GF-D8 (cell line): ENCODE measurements at places on chromosomes 1 and 21.

GRCh38 chr1:56644064-56644918 is 823 bp upstream of the PRKAA2 start:
- no peak for DNase-seq

DNA sequence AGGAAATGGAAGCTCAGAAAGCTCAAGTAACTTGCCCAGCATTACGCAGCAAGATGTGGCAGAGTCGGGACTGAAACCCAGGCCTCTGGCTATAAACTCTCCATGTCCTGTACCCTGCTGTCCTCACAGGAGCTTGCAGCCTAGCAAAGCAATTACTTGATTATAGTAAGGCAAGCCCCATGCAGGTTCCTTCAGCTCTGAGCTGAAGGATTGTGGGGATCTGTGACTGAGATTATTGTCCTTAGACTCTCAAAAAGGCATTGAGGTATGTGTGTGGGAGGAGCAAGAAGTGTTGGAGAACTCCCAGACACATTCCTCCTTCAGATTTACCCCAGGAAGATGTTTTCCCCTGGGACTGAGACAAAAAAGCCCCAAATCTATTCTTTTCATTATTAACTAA is 124.0 kb upstream of the SPATA6 start:
- DNase-seq: no peak

DNA sequence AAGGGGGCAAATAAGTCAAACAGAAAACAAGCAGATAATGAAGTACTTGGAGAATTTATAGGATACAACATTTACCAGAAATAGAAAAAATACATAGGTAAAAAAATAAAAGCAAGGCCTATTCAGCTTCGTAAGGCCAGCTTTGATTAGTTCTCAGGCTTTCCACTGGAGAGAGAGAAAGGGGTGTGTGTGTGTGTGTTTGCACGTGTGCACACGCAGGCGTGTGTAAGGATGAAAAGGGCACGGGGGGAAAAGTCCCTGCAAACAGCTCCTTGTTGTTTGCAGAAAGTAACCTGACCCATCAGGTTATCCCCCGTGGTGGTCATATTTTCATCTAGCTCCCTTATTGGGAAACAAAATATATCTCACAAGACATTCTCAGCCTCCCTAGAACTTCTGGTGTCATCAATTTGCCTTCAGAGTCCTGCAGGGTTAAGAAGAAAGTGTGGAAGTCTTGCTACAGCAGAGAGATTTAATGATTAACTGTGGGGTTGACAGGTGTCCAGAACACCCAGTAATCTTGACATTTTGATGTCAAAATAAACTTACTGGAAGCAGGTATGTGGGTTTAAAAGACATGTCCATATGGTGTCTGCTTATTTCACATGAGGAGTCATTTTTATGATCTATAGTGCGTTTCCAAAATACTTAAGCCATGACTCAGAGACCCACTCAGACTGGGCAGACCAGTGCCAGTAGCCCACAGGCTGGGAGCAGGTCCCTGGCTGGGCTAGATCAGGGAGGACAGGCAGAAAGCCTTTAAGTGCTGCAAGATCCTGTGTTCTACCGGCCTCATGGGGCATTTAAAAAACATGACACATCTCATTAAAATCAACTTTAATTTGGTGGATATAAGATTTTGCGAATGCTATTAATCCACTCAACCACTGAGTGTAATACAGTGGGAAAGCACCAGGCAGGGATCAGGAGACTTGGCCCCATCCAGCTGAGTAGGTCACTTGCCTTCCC is 487.6 kb upstream of the CAMK1G start:
- DNase-seq: no peak

DNA sequence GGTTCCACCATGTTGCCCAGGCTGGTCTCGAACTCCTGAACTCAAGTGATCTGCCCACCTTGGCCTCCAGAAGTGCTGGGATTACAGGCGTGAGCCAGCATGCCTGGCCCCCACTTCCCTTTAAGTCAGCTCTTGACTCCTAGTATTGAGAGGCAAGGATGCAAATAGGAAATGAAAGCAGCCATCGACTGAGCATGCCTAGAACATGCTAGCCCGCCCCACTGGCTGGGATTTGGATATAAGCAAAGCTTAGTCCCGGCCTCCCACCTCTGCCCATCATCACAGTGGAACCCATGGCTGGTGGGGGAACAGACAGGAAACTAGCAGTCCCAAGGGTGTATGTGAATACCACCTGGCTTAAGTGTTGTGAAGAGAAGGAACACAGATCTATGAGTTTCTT is 10.5 kb downstream of the C1orf167 start:
- DNase-seq: no peak

DNA sequence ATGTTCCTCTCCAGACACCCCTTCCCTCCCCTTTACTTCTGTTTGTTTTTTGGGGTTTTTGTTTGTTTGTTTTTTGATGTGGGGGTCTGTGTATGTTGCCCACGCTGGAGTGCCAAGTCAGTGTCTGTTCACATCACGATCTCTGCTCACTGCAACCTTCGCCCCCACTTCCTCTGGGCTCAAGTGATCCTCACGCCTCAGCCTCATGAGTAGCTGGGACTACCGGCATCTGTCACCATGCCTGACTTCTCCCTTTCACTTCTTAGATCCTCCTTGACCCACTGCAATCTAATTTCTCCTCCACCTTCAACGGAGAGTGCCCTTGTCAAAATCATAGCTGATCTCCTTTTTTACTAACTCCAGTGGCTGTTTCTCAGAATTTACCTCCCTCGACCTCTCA is 100.7 kb upstream of the KIF26B start:
- DNase-seq: no peak

DNA sequence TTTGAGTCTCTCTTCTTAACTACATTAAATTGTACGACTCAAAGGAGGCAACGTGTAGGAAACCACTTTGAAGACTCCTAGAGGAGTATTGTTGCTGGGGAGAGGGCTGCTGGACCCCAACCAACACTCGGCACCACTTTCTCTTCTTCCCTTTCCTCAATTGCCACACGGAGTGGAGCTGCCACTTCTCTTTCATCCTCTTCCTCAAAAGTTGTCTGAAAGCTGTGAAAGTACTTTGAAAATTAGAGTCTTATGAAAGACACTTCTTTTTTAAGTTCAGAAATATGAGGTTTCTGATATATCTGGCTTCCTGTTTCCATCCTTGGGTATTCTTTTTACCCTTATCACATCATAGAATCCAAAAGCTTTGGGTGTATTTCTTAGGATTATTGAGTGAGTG is 59.5 kb downstream of the MRPS6 start:
- DNase-seq: no peak

DNA sequence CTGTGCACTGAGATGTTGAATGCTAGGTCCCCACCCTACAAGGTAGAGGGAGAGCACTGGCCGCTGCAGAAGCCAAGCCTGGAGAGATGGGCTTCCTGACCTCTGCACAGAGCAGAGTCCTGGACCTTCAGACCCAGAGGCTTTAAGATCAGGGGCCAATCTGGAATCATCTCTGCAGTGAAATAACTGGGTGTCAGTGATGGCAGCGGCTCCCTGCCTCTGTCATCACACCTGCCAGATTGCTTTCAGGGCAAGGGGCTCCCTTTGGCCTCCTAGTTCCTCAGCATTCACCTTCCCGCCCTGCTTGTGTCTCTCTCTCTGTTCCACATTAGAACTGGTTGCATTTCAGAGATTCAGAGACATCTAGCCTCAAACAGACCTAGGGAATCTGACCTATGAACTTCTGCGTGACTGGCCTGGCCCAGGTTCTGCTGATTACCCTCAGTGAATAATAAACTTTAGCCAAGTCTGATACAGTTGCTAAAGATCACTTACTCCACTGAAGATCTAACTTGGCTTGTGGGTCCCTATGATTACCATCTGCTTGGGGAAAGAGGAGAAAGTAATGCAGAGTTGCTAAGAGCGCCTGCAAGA is 87.8 kb downstream of the ATP1A1 start:
- DNase-seq: no peak

- DNase-seq: no peak
These were observed 5.0 kb downstream of the ENTREP3 start for GRCh38 chr1:155250246-155250632.

DNA sequence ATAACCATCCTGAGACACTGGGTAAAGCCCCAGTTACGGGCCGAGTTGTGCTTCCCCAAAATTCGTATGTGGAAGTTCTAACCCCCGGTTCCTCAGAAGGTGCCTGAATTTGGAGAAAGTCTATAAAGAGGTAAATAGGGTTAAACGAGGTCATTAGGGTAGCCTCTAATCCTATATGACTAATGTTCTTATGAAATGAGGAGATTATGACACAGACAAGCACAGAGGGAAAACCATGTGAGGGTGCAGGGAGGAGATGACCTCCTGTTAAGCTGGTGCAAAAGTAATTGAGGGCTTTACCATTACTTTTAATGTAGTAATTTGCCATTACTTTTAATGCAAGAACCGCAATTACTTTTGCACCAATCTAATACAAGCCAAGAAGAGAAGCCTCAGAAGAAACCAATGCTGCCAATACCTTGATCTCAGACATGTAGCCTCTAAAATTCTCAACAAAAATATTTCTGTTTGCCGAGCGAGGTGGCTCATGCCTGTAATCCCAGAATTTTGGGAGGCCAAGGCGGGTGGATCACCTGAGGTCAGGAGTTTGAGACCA is 260.8 kb downstream of the GPATCH2 start:
- no peak for DNase-seq
